Left ventricle myocardium inferior (tissue), 1 donor: ENCODE measurements at places on chromosomes 5 and 9.

- DNase-seq, result no peak
These were observed 99.4 kb downstream of the INIP start for GRCh38 chr9:112618385-112619009.

GRCh38 chr5:107428303-107428813 is 242.4 kb downstream of the EFNA5 start:
- no peak for DNase-seq

GRCh38 chr9:134057307-134057657 is 10.5 kb downstream of the BRD3 start:
- peak; percentile 13 for DNase-seq

GRCh38 chr5:181221105-181221791 is 1.8 kb upstream of the TRIM41 start:
- no peak for DNase-seq

DNA sequence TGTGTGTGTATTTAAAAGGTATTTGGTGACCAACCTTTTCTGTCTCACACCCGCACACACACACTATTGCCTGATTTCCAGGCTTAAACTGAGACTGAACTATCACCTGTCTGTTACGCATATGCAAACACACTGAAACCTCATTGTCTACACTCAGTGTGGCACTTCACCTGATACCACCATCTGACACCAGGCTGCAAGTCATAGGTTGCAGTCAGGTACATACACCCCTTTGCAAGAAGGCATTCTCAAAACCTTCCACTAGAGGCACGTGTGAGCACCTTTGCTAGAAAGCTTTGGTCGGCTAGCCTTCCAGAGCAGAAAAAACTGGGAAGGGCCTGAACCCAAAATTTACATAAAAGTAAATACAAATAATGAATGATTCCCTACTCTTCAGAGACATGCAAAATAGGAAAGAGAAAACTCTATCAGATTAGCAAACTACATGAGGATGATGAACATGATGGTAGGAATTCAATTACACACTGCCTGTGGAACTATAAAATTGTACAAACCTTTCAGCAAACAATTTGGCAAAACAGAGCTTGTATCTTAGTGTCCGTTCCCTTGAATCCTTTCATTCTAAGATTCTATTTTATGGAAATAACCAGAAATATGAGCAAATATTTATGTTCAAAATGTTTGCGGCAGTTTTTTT is 5.9 kb upstream of the FOXD1 start:
- no peak for DNase-seq

- DNase-seq, result no peak
These were observed 162.7 kb downstream of the MACROH2A1 start for GRCh38 chr5:135236228-135236907.

GRCh38 chr9:27329291-27329690 is 32.3 kb upstream of the EQTN start:
- no peak for DNase-seq

DNA sequence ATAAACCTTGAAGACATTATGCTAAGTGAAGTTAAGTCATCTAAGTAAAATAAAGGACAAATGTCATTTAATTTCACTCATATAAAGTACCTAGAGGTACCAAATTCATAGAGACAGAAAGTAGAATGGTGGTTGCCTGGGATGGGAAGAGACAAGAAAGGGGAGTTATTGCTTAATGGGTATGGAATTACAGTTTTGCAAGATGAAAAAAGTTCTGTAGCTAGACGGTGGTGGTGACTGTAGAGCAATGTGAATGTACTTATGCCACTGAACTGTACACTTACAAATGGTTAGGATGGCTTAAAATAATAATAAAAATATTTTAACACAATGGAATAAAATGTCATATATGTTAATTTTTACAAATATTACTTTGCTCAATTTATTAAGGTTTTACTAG is 128.0 kb downstream of the MPDZ start:
- DNase-seq, result no peak

- no peak for DNase-seq
These were observed 141.4 kb downstream of the PLK2 start for GRCh38 chr5:58318468-58318867.

GRCh38 chr9:130036099-130036498 is 6.9 kb downstream of the FNBP1 start:
- no peak for DNase-seq

- no peak for DNase-seq
These were observed 1579.3 kb upstream of the CDH6 start for GRCh38 chr5:29614206-29614605.

GRCh38 chr9:136337416-136338395 is 10.4 kb downstream of the GPSM1 start:
- no peak for DNase-seq

- DNase-seq, result no peak
These were observed 428.1 kb downstream of the ARHGEF28 start for GRCh38 chr5:74054139-74054538.

- no peak for DNase-seq
These were observed 7.3 kb upstream of the ROPN1L start for GRCh38 chr5:10434392-10434791.

DNA sequence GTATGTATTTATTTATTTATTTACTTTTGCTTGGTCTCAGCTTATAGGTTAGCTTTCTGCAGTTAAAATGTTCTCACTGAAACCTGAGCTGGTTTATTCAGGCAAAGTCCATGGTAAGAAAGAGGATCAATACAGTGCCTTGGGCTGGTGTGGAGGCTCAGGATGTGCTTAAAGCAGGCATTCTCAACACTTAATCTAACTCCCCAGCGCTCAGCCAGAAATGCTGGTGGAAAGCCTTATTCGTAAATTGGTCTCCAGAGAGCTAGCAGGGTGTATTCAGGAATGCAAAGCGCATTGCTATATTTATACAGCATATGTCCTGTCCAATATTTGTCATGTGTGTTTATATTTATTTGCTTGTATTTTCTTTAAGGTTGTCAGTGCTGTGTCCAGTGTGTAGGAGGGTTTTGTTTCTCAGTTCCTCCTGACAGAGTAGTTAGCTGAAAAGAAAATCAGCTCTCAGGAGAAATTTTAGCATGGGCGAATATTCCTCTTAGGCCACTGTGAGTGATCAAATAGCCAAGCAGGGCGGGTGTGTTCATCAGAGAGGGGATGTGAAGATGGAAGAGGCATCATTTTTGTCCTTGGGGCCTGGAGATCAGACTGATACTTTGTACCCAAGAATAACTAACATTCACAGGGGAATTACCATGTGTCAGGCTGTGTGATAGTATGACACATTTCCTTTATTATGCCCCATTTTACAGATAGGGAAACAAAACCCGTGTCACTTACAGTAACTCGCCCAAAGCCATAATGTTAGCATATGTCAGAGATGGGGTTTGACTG is 65.8 kb downstream of the DOCK2 start:
- no peak for DNase-seq

DNA sequence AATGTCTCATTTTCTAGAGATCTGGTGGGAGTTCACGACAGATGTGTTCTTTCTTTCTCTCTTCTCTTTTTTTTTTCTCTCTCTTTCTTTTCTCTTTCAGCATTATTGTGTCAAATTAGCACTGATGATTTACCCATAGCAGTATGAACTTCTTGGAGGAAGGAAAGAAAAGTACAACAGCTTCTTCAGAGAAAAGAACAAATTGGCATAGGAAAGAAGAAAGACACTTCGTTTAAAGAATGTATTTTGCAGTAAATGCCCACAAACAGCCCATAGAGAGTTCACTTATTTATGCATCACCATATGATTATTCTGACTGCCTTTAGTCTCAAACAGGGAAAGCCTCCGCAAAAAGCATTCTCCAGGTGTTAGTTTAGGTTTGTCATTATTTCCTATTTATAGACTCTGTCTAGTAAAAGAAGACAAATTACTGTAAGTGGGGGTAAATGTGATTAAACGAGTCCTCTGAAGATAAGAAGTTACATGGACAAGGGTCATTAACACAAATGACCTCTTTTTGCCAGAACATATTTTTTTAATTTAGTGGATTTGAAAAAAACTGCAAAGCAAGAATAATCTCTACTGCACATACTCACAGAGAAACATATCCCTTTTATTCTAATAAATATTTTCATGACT is 68.0 kb downstream of the POU5F2 start:
- DNase-seq, result no peak

- DNase-seq, result no peak
These were observed 102.1 kb upstream of the ADRA1B start for GRCh38 chr5:159814222-159814621.

GRCh38 chr9:138075496-138075895 is 197.9 kb downstream of the CACNA1B start:
- DNase-seq, result no peak

GRCh38 chr5:61052882-61053281 is 107.9 kb downstream of the NDUFAF2 start:
- no peak for DNase-seq

- DNase-seq, result no peak
These were observed 27.5 kb downstream of the ADAM19 start for GRCh38 chr5:157547941-157548512.

DNA sequence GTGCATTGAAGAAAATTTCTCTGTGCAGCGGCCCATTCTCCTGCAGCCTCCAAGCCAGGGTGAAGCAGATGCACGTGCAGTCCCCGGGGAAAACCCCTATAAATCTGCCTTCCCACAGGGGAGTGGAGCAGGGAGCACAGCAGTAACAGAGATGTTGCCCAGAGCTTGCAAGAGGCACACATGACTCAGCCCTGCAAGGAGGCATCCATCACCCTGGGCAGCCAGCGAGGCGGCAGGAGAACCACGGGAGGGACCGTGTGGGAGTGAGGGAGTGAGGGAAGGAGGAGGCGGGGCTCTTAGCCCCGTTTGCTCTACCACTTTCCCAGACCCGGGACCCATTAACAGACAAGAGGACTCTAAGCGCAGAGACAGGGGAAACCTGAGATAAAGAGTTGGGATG is 96.2 kb upstream of the ARAP3 start:
- DNase-seq, result no peak

GRCh38 chr5:8844847-8845246 is 701.0 kb downstream of the SEMA5A start:
- no peak for DNase-seq

DNA sequence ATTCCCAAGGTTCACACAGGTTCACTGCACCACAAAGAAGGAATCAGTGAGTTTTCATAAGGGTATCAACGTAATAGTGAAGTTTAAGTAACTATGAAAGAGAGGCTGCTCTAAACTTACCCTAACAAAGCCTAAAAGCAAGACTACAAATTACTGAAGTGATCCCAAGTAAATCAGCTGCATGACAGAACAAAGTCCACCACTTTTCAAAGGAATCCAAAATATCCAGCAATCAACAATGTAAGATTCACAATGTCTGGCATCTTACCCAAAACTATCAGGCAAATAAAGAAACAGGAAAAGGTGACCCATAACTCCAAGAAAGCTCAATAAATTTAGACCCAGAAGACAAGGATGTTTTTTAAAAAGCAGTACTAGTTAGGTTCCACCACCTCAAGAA is 70.1 kb downstream of the GNAQ start:
- DNase-seq, result no peak

DNA sequence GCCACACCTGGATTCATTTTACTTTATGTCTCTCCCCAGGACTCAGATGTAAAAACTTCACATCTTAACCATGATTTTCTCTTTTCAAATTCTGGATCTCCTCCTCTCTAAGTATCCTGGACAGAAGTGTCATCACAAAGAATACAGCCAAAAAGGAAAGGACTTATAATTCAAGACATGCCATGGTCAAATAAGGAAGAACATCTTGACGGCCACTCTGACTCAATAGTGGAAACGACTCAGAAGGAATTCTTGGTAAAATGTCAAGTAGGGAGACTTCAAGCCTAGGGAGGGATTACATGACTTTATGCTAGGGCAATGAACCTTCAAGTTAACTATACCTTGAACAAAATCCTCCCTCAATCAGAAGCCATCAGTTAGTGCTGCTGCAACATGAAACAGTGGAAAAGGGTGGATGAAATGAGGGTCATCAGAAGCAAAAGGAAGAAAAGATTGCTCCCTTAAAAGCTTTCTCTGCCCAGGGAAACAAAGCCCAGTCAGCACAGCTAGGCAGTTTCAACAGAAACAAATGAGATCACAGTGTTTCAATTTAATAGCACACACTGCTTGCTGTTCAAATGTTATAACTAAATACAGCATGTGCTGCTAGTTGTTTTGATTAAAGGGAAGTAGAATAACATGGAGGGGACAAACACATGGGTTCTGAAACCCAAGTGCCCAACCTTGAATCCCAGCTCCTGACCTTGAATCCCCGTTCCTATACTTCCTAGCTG is 101.4 kb downstream of the LPAR1 start:
- no peak for DNase-seq
